Urinary bladder (tissue), 4 donors: ENCODE measurements at places on chromosomes 3 and 15. TPM values are rescaled to one million over a fixed set of nuclear protein-coding genes. Genes with fewer than 3 reads are reported as not detected.

The ADPRH gene
- 13.0 TPM for polyA plus RNA-seq

The ZKSCAN7 gene
- 3.7 TPM for polyA plus RNA-seq

The UBE3A gene
- 33.1 TPM for polyA plus RNA-seq

The STRIT1 gene
- not detected for polyA plus RNA-seq

The ATP13A5 gene
- polyA plus RNA-seq = not detected

The ZBBX gene
- not detected for polyA plus RNA-seq

The PLA2G4E gene
- polyA plus RNA-seq = 0.03 TPM

The CCDC33 gene
- 0.25 TPM for polyA plus RNA-seq

The ZPLD1 gene
- polyA plus RNA-seq = not detected

The CLRN1 gene
- polyA plus RNA-seq = not detected
